ENCODE measurements at places on chromosomes 4 and X.

DNA sequence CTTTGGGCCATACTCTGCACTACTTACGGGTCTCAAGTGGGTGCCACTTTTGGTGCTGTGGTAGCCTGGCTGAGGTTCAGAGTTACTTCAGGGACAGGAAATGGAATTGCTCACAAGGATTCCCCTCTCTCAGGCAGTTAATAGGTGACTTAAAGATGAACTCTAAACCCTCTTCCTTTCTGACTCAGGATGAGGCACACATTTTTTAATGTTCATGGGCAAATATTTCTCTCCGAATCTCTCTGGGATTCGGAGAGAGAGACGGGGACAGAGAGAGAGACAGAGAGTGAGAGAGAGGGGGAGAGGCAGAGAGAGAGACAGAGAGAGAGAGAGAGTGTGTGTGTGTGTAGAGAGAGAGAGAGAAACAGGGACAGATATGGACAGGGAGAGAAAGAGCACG is 79.8 kb downstream of the NYX start:
- peak; percentile 2 for DNase-seq

- DNase-seq, result no peak
Measured at GRCh38 chr4:150722908-150723362, 141.0 kb downstream of the MAB21L2 start.

GRCh38 chrX:141975839-141976238 is 72.1 kb downstream of the MAGEC1 start:
- no peak for DNase-seq

GRCh38 chr4:20391198-20391597 is 139.5 kb downstream of the SLIT2 start:
- no peak for DNase-seq

- DNase-seq, result no peak
Measured at GRCh38 chr4:8176547-8177399, 18.2 kb upstream of the ABLIM2 start.

DNA sequence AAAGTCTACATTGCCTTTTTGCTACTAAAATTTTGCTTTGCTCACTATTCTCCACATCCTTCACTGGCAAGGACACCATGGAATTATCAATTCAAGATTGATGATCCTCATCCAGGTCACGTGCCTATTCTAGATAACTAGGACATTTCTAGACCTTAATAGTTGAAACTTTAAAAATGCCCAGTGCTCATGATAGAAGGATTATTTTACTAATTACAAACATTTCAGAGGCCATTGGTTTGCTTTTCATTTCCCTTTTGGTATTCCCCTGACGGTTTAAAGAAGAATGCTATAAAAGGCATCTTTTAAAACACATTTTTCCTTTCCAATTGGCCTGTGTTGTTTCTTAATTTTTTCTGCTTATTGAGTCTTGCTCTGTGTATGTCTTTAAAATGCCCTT is 249.4 kb downstream of the NDST4 start:
- no peak for DNase-seq

DNA sequence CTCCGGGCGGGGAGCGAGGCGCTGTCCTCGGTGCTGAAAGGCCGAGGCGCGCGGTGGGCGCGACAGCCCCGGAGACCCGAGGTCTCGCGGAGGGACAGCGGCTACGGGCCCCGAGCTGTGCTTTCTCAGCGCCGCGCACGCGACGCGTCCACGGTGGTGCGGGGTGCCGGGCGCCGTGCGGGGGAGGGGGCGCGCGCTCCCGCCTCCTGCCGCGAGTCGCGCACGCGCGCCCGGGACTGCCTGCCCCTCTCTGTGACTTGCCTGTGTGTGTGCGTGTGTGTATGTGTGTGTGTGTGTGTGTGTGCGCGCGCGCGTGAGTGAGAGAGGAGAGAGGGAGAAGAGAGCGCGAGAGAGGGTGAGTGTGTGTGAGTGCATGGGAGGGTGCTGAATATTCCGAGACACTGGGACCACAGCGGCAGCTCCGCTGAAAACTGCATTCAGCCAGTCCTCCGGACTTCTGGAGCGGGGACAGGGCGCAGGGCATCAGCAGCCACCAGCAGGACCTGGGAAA is at the start of gene GRIA2:
Gene GRIA2 (plus strand): TSS at position 358 of the 511 bp plus-strand sequence. CDS start 315 bp downstream, outside the sequence.
- DNase-seq, result peak; percentile 19

DNA sequence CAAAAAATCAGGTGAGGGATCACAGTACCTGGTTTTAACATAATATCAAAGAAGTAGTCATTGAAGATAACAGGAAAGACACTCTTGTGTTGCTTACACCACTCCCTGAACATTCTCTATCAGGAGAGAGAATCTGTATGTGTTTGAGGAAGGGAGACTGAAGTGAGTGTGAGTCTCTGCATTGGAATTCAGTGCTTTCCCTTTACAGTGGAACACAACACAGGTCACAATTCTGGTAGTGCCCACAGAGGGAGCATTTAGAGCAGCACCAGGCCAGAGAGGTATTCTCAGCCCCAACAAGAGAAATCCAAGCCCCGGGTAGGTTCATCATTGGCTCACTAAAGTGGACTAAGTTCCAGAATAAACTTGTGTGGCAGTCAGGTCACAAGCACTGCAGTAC is 64.7 kb upstream of the UBQLN2 start:
- no peak for DNase-seq

DNA sequence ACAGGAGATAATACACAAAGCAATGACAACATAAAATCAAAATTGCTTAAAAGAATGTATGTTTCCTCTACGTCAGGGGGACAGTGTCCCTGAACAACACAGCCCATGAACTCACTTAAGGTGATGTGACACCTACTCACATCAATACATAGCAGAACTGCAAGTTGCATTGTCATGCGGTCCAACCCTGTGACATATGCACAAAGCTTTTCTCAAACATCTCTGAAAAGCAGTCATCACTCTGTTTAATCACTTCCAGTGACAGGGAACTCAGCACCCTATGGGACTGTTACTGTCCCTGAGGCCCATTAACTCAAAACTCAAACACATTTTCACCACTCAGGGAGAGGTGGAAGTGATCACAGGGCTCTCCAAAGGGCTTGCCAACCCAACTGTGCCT is 2.4 kb downstream of the STX18 start:
- DNase-seq, result no peak

DNA sequence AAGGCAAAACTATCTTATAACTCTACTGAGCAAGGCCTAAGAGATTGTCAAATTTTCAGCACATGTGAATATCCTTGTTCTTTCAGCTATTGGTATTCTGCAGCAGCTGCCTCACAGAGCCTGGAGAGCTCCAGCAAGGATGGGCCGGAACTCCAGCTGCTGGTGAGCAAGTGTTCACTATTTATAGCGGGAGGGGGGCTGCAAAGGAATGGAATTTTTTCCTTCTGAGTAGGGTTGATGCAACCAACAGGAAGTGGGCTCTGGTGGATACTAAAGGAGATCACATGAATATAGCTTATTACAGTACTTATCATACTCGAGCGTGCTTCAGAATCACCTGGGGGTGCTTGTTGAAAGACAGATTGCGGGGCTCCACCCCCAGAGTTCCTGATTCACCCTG is 20.2 kb upstream of the SETD7 start:
- no peak for DNase-seq

DNA sequence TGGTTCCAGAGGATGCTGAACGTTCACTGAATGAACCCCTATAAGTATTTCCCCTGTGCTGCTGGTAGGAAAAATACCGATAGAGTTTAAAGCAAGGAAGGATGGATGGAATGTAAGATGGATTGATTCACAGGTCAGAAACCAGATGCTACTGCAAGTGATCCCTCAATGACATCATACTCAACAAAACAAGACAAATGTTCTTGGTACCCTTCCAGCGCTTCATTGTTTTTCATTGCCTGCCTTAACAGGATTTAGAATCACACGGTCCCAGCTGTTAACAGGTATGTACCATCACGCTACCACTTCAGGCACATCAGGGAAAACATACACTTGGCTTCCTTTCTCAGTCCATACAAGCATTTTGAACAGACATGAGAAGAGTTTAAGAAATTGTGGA is 118.1 kb upstream of the TLR3 start:
- peak; percentile 2 for DNase-seq

DNA sequence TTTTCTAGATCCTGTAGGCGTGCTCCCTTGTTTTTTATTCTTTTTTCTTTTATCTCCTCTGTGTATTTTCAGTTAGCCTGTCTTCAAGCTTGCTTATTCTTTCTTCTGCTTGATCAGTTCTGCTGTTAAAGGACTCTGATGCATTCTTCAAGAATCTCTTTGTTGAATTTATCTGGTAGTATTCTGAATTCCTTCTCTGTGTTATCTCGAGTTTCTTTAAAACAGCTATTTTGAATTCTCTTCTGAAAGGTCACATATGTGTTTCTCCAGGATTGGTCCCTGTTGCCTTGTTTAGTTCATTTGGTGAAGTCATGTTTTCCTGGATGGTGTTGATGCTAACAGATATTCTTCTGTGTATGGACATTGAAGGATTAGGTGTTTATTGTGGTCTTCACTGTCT is 15.3 kb downstream of the RAB33B start:
- no peak for DNase-seq

DNA sequence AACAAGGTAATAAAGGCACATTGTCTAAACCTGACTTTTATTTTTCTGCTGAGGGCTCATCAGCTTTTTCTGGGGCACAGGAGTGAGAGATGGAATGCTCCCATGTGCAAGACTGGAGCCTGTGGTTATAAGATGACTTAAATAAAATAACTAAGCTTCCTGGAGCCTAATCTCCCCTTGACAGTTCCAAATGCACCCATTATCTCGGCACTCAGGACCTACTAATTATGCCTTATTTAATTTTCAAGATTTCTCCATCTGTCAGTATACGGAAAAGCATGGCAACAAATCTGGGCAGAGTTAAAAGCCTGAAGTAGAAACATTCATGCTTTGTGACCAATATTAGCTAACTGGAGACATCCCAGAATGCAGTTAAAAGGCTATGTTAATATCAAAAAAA is 416.7 kb upstream of the TEX13C start:
- DNase-seq, result no peak

DNA sequence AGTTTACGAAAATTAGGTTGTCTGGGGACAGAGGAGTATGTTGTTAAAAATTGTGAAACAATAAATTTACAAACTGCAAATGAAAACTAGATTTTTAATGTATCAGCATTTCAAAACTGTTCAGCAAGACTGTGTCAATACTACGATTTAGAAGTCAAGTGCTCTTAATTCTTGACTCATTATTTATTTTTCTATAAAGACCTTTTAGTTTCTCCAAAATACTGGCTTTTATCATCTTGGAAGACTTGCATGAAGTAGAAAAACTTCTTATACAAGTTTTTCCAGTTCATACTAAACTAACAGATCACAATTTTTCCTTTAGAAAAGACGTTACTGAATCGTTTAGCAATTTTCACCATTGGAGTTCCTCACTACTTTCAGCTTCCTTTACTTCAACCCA is 231.4 kb downstream of the PPP3CA start:
- no peak for DNase-seq

DNA sequence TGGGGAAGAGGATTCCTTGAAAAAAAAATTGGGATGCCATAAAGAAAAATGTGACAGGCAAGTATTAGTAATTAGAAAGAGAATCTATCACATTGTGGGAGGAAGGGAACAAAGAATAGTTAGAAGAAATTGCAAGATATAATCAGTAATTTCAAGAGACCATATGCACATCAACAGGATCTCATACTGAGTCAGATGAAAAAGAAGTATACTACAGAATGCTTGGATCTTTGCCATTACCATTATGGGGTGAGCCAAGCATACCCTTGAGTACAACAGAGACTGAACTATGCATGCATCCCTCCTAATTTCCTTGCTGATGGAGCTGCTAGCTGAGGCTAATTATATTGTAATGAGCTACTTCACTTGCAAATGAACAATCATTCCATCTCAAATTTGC is 287.6 kb downstream of the PAPSS1 start:
- DNase-seq, result no peak

- DNase-seq, result no peak
Measured at GRCh38 chr4:38752372-38752940, 30.3 kb downstream of the TLR10 start.

DNA sequence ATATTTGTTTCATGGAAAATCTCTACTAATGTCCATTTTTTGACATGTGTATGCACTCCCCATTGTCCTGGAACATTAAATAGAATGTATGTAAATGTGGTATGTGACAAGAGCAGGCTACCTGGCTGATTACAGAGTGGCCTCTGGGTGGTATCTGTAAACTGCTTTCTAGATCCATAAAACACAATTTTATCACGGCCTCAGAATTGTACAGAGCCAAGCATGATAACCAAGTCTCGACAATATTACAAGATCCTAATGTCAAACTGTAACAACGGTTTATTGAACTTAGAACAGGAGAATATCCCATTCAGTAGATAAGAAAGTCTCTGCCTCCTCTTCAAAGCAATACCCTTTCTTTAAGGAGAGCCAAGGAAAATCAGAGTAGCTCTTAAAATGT is 212.4 kb downstream of the PCDH7 start:
- no peak for DNase-seq

- DNase-seq, result peak; percentile 17
Measured at GRCh38 chr4:173413036-173413435, 14.1 kb upstream of the SCRG1 start.

DNA sequence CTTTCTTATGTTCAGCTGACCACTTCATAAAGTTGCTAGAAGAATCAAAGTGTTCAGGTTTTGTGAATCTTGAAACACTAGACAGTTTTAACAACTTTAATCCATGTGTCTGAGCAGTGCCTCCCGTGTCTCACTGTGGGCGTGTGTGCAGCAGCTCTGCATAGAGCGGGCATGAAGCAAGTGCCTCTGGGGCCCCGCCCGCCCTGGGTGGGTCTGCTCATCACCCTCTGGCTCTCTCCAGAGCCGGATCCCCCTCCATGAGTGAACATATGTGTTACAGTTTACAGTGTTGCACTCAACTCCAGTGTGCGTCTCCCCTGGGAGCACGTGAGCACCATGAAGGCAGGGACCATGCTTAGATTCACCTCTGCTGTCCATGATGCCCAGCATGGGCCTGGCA is 37.6 kb upstream of the CRMP1 start:
- DNase-seq, result no peak

- DNase-seq, result no peak
Measured at GRCh38 chr4:173194157-173194556, 25.5 kb downstream of the GALNT7 start.

Data from HFF-Myc (cell line).